Activated CD4-positive, CD25-positive, alpha-beta regulatory T cell treated with anti-CD3 and anti-CD28 coated beads, Interleukin-2, amount 50 U/mL, for 24 hours (primary cell): ENCODE measurements at places on chromosomes 2 and 18.

DNA sequence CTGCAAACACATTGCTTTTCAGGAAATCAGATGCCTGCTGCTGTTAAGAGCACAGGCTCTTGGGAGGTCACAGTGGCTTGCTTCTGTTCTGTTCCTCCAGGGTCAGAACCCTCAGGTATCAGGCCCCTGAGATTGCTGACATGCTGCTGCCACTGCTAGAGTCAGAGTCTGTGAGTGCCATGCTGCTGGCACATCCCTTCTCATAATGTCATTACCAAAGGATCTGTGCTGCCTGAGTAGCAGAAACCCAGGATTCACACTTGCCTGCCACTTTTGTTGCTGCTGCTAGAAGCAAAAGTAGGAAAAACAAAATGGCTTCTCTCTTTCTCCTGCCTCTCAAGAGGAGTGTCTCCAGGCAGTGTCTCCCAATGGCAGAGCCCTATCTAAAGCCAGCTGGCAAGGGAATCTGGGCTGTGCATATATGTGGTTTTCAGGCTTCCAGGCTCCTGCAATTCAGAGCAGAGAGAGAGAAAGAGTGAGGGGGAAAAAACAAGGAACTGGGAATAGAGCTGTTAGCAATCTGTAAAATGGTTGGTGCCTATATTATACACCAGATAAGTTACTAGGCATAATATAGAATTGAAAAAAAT, 180.3 kb downstream of the MYCN start:
- no peak for ATAC-seq

GRCh38 chr2:54065891-54066290, 49.5 kb upstream of the ACYP2 start:
- ATAC-seq, result no peak

DNA sequence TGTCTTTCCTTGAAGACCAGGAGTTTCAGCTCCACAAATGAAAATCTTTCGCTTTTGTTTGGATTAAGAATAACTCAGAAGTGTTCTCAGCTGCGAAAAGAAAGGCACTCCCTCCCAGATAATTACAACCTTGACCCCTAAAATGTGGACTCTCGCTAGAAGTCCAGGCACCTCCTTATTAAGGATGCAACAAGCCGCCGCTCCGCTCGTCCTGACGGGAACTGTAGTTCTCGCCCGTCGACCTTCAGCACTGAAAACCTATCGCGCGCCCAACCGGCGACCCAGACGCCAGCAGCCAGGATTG, 559 bp downstream of the IMMT start:
- ATAC-seq, result no peak

DNA sequence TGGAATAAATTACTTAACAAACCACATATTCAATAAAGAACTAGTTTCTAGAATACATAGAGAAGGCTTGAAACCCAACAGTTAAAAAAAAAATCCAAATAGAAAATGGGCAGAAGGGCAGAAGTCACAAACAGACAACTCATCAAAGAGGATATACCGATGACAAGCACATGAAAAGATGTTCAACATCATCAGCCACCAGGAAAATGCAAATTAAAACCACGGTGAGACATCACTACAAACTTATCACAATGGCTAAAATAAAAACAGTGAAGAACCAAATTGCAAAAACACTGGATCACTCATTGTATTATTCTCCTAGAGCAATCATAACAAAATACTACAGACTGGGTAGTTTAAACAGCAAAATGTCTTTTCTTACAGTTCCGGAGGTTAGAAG, 14.5 kb downstream of the SESTD1 start:
- ATAC-seq, result peak; percentile 85

DNA sequence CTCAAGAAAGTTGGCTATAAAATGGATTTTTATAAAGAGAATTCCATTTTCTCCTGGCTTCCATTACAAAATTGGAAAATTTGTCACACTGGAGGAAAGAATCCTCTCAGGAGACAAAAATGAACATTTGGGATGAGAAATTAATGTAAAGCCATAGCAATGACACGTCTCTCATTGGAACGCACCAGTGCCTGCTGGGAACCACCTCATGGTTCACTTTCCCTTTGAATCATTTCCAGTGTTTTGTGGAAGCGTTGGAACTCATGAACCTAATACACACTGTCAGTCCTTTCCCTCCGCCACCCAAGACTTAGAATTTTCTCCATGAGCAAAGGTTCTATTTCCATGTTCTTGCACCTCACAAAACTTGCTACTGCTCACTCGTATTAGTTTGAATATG, 21.0 kb upstream of the NRP2 start:
- ATAC-seq, result no peak

- ATAC-seq, result no peak
These were observed 390.9 kb upstream of the VWC2L start for GRCh38 chr2:214019973-214020345.

DNA sequence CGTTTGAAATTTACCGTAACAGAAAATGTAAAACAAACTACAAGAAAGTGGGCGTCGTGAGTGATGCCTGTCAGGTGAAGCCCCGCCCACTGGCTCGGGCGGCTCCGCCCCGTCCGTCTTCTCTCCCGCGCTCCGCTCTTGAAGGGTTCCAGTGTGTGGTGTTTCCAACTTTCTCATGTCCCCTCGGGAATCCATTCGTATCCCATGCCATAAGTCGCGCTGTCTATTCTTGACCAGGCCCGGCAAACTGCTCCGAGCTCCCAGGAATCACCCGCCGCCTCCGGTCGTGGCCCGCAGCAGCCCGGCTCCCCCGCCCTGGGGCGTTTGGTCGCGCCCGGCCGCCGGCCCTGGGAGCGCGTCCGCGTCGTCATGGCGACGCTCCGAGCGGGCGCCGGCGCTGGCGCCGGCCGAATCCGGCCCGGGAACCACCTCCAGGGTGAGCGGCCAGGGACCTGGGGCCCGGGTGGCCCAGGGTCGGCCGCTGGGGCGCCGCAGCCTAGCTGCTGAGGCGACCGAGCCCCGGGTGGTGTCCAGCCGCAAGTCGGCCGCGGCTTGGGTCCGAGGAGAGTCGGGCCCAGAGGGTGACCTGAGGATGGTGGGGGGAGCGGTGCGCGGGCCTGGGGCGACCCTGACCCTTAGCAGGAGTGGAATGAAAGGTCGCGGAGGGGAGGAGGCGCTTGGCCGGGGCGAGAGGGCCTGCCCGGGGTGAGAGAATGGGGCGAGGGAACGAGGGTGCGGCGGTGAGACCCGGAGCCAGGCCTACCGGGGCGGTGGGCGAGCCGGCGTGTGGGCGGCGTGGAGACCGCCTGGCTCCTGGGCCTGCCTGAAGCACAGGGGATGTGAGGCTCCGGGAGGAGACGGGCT, at the start of gene CFAP221:
CFAP221 (plus strand) TSS at position 375 of the 864 bp plus-strand sequence. CDS start 1,683 bp downstream, outside the sequence.
- ATAC-seq, result peak; percentile 70

GRCh38 chr2:115542331-115542730, 1099.9 kb downstream of the DPP10 start:
- no peak for ATAC-seq

DNA sequence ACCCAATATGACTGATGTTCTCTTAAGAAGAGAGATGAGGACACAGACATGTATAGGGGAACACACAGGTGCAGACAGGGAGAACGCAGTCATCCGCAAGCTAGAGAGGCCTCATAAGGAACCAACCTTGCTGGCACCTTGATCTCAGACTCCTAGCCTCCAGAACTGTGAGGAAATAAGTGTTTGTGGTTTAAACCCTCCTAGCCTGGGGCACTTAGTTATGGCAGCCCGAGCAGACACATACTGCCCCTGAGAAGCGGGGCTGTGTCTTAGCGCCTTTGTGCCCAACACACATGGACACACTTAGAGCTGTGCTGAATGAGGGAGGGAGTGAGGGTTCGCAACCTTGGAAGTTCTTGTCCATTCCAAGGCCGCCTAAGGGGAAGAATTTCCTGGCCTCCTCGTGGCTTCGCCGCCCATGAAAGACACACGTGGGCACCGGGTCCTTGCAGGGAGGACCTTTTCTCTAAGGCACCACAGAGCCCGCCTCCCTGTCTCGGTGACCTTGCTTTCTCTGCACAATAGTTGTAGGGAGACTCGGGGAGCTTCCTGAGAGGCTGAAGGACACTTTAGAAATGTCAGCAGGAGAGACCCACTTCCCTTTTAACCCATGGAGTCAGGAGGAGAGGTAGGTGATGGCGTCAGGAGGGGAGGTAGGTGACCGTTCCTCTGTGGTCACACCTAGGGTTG, 224.5 kb upstream of the HDAC4 start:
- ATAC-seq, result no peak

- peak; percentile 51 for ATAC-seq
These were observed 30.7 kb downstream of the LYPD6B start for GRCh38 chr2:149068996-149069888.

GRCh38 chr18:49392352-49392751, 68.1 kb downstream of the DYM start:
- ATAC-seq, result no peak

DNA sequence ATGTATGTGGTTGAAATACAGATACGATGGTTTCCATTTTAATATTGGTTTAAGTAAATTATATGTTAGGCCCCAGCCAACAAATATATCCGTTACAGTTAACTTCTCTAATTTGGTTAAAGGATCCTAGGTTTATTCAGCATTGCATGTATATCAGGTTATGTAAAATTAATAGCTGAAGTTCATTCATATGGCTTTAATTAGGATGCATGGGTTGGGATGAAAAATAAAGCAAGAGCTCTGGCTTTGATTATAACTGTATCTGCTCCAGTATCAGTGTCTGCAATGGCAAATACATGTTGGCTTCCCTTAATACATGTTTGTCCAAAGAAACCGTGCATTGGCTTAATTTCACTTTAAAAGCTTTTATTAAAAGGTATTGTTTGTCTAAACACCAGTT, 435.7 kb upstream of the SETBP1 start:
- no peak for ATAC-seq

- no peak for ATAC-seq
These were observed 42.2 kb downstream of the KANSL1L start for GRCh38 chr2:210128961-210129360.

DNA sequence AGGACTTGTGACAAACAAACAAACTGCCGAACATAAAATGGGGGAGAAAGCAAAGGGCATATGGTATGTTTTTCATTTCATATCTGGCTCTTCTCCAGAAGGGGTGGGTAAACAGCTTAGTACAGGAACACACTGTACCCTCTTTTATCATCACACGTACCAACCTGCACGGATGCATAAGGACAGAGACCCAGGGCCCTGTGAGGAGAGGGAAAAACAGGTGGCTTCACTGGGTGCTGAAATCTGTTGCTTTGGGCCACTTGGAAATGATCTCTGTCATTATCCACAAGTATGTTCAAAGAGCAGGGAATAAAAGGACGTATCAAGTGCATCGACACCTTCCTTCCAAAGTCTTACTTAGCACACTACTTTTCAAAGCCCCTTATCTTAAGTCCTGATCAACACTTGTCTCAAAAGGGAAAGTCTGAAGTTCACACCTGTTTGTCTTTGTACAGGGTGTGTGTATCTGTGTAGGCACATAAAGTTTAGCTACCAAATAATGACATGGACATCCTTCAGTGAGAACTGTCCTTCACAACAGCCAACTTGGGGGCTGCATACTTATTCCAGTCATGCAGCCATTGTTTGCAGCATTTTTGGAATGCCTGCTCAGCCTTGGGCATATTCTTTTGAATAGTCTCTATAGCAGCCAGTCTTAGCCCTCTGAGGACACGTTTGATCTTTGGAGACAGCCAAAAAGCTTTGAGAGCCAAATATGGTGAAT, 60.6 kb downstream of the IRS1 start:
- ATAC-seq, result no peak

DNA sequence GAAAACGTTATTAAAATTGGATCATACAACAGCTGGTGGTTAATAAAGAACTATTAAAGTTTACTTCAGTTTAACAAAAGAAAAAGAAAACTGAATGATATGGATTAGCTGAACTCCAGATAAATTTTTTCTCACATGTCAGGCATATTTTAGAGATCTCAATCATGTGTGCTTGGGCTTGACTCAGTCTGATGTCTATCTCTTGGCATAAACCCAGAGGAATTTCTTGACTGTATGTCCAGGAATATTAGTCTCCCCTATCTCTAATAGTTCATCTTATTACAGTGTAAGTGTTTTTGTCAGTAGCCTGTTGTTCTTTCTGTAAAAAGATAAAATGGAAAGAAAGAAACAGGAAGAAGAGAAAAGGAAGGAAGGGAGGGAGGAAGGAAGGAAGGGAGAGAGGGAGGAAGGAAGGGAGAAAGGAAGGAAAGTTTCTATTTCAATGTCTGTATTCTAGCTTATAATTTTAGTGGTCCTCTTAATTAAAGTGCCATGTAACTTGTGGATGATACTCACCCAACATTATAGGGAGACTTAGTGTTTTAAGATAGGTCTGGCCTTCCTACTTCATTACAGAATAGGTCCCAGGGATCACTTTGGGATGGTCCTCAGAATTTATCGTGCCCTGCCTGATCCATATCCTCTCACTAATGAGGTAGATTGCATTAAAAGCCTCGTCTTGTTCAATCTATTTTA, 99.7 kb upstream of the UGP2 start:
- no peak for ATAC-seq

DNA sequence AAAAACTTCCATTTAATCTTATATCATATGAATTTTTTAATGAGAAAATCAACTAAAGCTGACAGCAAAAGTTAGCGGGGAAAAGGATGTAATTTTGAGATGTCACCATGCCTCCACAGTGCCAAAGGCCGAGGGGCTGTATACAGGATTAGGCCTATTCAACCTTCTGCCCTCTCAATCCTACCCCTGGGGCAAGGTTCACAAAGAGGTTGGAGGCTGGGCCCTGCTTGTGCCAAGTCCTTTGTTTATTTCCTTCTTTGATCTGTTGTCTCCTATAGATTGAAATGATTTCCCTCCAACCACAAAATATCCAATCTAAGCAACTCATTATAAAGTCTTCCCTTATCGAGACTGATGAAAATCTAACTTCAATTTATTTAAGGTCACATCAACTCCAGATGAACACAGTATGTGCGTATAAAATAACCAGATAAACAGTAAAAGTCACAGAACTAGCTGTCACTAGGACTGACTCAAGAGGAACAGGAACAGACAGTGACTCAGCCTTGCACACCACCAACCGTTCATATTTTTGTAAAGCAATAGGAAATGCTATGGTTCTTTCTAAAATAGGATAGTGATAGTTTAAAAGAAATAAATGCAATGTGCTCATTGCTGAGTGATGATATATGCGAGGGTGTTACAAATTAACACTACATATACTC, 95.8 kb downstream of the SLC25A12 start:
- peak; percentile 79 for ATAC-seq

- no peak for ATAC-seq
These were observed 79.7 kb upstream of the IGFBP5 start for GRCh38 chr2:216775043-216775453.
